Osteocyte (in vitro differentiated cells): ENCODE measurements at places on chromosomes 3 and 15. TPM values are rescaled to one million over a fixed set of nuclear protein-coding genes. Genes with fewer than 3 reads are reported as not detected.

DNA sequence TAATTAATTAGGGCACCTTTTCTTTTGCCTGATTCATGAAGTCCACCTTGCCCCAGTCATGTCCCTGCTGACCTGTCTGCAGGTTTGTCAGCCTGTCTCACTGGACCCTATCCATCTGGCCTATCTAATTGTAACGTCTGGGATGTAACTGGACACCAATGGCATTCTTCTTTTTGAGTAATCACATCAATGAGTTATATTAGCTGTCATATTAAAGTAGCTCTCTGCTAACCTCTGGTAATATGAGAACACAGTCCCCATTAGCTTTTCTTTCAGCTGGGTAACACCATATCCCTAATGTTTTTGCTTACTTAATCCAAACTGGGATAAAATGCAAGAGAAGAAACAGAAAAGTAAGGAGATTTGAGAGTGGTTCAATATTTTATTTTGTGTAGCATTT is 166.2 kb upstream of the VEPH1 start:
- DNase-seq, result no peak

DNA sequence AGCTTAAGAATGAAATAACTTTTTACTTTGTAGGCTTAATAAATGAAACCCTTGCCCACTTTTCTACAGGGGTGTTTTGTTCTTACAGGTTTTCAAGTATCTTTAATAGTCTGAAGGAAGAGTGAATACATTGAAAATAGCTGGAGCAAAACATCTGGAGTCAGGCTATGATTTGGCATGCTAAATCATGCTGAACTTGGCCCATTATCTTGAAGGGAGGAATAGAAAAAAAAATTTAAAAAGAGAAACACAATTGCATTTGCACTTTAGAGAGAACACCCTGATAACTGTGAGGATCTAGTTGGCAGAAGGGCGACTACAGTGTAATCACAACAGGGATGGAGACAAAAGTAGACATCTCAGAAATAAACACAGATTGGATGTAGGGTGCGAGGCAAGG is 1.8 kb upstream of the IQGAP1 start:
- no peak for DNase-seq

Gene ARGFX
- not detected in 2 replicates for total RNA-seq

DNA sequence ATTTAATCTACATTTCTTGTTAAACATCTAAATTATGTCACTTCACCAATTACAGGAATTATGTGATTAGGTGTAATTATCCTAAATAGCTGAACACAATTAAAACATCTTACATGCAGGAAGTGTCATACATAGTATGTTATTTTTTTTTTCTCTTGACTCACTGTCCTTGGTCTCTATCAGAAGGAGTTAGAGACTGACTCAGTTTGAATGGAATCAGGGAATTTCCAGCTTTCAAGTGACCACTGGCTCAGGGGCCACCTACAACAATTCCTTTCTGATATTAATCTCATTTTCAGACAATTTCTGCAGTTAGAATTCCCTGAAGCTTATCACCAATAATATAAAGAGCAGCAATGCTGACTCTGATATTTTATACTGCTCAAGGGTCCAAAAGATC is 400.7 kb downstream of the ROBO1 start:
- DNase-seq, result no peak

GRCh38 chr15:39642011-39642640 is 61.2 kb downstream of the THBS1 start:
- DNase-seq, result no peak

DNA sequence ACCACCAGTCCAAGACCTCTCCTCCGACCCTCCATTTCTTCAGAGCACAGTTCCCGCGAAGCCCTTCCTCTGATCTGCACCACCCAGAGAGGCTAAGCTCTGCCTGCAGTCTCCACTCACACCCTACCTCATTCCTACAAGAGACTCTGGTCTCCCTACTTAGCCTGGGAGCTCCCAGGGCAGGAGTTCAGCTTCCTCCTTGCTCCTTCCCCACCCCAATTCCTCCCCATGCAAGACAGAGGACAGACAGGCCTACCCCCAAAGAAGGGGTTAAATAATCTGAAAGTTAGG is 12.6 kb upstream of the VIPR1 start:
- DNase-seq, result no peak

Gene PYGO1
- 16.1 and 18.5 TPM in 2 replicates for total RNA-seq

GRCh38 chr15:59039225-59039624 is 51.8 kb downstream of the RNF111 start:
- DNase-seq, result no peak

DNA sequence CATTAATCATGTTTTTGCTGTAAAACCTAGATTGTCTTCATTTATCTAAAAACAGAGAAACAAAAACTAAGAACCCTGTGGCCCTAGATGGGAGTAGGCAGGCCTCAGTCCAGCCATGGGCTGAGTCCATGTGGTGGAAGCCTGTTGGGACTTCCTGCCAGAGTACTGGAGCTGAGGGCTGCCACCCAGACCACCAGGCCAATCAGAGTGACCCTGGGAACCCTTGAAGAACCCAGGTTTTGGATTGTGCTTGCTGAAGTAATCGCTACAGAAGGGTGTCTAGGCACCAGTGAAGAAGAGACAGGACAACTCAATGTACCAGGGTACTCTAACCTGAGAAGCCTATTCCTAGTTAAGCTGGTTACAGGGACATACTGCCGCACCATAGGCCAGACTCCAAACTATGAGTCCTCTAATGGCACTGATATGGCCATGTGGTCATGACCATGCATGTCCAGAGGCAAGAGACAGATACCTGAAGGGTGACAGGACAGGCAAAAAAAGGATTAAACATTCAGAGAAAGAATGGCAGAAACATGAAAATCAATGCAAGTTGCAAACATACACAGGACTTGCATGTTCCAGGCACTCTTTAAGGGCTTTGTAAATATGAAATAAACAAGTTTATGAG is 12.9 kb downstream of the CSRNP1 start:
- no peak for DNase-seq

DNA sequence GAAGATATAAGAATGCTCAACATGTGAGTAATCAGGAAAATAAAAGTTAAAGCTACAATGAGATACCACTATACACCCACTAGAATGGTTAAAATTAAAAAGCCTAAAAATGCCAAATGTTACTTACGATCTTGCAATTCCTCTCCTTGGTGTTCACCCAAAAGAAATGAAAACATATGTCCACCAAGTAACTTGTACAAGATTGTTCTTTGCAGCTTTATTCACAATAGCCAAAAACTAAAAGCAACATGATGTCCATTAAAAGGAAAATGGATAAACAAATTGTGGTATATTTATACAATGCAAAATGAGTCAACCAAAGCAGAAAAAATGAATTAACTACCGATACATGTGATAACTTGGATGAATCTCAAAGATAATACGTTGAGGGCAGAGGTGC is 301.6 kb upstream of the THBS1 start:
- DNase-seq, result no peak

Gene CLSTN2
- 143 and 161 TPM in 2 replicates for total RNA-seq

DNA sequence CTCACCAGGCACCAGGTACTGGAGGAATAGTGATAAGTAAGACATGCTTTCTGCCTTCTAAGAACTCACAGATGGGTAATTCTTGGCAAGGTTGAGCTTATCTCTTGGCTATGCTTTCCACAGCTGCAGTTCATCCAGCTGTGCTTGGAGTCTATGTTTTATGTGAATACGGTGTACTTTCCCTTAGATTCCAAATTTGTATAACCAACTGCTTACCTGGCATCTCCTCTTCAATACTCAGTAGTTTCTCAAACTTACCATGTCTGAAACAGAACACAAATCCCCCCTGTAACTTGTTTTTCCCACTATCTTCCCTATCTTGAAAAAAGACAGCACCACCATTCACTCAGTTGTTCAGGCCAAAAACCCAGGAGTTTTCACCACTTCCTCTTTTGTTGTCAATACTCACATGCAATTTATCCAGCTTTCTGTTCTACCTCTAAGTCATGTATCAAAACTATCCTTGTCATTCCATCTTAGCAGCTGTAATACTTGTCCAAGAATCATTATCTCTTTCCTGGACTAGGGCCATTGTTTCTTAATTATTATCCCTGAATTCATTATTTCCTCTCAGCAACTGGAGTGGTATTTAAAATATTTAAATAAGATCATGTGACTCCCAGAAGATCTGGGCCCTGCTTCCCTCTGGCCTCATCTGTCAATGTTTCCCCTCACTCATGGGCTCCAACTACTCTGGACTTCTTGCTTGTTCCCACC is 32.6 kb downstream of the COL6A5 start:
- DNase-seq, result no peak

- no peak for DNase-seq
Measured at GRCh38 chr15:26564361-26564760, 208.5 kb downstream of the GABRB3 start.
